Smooth muscle cell of the umbilical artery (primary cell): ENCODE measurements at places on chromosomes 6 and 20. TPM values are rescaled to one million over a fixed set of nuclear protein-coding genes. Genes with fewer than 3 reads are reported as not detected.

The IL17F gene
- not detected in 2 replicates for total RNA-seq

The C6orf52 gene
- 0.30 TPM in 1 of 2 replicates, not detected in the other for total RNA-seq

The HRH3 gene
- not detected in 2 replicates for total RNA-seq

The ASIP gene
- not detected in 2 replicates for total RNA-seq

The TNXB gene
- 0.89 and 1.7 TPM in 2 replicates for total RNA-seq

The NHSL1 gene
- total RNA-seq = 7.4 and 12.1 TPM in 2 replicates

The FAM162B gene
- not detected in 2 replicates for total RNA-seq

The TAGAP gene
- total RNA-seq = not detected in 2 replicates
